ENCODE measurements at places on chromosomes 5 and 9.

DNA sequence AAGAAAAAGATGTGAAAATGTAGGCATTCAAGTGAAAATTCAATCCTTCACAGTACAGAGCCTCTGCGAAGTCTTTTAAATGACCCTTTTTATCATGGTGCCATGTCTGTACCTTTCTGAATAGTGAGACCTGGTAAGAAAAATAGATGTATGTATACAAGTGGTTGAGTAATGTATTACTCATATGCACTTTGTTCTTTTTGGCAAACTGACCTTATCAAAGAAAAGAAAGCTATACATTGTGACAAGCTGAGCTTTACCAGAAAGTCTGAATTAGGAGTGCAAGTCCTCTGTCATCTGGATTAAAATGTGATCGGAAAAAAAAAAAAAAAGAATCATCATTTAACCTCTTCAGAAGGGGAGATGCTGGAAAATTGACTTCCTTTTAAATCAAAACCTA is 356.4 kb upstream of the CCNH start:
- DNase-seq: no peak

DNA sequence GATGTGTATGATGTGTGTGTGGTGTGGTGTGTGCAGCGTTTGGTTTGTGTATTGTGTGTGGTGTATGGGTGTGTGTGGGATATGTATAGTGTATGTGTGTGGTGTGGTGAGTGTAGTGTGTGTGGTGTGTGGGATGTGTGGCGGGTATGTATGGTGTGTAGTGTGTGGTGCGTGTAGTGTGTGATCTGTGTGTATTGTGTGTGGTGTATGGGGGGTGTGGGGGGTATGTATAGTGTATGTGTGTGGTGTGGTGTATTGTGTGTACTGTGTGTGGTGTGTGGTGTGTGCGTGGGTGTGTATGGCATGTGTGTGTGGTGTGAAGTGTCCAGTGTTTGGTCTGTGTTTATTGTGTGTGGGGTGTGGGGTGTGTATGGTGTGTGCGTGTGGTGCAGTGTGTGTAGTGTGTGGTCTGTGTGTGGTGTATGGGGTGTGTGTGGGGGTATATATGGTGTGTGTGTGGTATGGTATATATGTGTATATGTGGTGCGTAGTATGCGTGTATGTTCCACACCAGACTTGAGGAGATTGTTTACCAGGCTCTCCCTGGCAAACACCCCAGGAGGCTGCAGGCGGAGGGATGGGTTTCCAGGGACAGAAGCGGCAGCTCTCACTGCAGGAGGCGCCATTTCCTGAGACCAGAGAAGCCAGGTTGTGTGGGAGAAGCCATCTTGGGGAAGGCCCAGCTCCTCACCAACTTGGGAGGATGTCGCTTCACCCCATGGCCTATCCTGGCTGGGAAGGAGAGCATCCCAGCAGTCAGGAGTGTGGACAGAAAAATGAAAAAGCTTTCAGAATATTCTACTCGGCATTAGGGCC is 138.1 kb downstream of the NXNL2 start:
- no peak for DNase-seq

DNA sequence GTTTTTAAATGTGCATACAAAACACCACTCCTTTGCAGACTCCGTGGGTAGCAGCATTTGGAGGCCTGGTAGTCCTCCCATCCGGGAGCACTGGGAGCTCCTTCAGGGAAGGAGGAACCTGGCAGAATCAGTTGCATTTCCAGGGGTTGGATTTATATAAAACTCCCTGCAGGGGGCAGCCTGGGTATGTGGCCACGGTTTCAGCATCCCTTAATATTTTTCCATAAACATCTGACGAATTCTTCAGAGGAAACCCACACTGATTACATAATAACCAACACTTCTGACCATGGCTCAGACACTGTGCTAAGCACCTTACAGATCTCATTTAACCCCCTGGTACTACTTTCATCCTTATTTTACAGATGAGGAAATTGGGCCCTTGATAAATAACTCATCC is 6.1 kb upstream of the AFAP1L1 start:
- DNase-seq: no peak

- no peak for DNase-seq
Observed at GRCh38 chr5:146622391-146622790, 106.4 kb upstream of the GPR151 start.

DNA sequence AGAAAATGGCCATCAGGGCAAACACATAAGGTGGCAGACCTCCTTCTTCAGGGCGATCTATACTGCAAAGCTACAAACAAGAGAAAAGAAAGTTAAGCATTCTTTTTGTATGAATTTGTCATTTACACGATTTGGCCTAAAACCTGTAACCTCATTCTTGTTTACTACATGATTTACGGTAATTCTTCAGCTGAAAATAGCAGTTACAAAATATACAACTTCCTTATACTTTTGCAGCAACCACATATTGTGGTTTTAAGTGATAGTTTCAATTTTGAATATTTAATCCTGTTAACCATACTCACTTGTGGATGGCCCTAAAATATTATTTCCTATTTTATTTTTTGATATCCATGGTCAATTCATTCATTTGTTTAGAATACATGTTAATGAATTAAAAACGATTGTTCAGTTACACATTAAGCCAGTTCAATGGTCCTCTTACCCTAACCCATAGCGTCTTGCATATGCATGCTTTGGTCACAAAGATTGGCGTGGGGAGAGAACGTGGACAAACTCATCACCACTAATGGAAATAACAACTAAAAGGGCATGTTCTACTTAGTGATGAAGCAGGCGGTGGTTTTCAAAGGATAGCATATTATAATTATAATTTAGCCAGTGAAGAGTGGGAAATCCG is 16.6 kb downstream of the TUT7 start:
- DNase-seq: no peak

DNA sequence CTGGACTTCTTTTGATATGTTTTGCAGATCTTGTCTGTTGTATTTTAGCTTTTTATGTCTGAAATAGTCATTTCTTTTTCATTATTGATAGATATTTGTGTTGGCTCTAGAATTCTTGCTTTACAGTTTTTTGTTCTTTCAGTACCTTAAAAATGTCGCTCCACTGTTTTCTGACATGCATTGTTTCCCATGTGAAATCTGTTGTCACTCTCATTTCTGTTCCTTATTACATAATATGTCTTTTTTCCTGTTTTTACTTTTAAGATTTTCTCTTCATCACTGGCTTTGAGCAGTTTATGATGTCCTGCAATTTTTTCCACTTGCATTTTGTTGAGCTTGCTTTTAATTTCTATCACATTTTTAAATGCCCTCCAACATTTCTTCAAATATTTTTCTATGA is 270.4 kb upstream of the TARS1 start:
- DNase-seq: no peak

DNA sequence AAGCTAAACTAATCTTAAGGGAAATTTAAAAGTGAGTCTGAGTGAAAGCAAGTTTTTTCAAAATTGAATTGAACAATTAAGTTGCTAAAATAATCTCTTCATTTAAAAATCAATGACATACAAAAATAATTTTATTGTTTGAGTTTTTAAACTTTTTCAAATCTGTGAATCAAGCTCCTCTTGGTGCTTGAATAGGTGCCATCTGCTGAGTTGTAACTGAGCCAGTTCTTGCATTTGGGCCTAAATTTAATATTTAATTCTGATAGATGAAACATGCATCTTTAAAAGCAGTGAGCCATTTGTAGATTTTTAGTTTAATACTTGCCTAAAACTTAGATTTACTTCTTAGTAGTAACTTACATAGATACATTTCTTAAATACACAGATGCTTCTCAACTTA is 31.8 kb downstream of the SPATA31D1 start:
- no peak for DNase-seq

GRCh38 chr9:131441441-131441840 is 47.6 kb downstream of the PRRC2B start:
- DNase-seq: no peak
